ENCODE measurements at places on chromosomes 6 and 20. TPM values are rescaled to one million over a fixed set of nuclear protein-coding genes. Genes with fewer than 3 reads are reported as not detected.

GRCh38 chr6:35724059-35724458, 12.8 kb upstream of the ARMC12 start:
- DNase-seq = no peak

The PCSK2 gene
- total RNA-seq = 2.2 TPM

The RAB32 gene
- total RNA-seq = 21.3 TPM

- no peak for DNase-seq
Measured at GRCh38 chr20:59191756-59192532, 28.3 kb downstream of the ZNF831 start.

- DNase-seq = no peak
Measured at GRCh38 chr20:50862546-50862945, 67.7 kb downstream of the BCAS4 start.

GRCh38 chr6:152129691-152130151, 322.2 kb downstream of the ESR1 start:
- DNase-seq = peak; percentile 32

- DNase-seq = no peak
Measured at GRCh38 chr6:15293674-15294073, 47.8 kb downstream of the JARID2 start.

DNA sequence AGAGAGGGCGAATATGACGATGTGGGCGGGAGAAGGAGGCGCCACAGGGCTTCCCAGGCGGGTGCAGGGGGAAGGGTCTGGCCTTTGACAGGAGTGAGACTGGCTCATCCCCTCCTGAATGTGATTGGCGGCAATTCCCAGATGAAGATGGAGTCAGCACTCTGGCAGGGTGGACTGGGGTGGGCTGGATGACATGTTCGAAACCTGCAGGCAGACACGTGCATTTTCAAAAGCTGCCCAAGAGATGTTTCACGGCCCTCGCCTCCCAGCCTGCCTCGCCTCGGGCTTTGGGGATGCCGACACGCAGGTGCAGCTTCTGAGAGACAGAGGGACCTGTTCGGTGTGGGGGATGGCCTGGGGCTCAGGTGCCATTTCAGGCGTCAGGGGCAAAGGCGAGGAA, 66.8 kb upstream of the AFDN start:
- DNase-seq = no peak

DNA sequence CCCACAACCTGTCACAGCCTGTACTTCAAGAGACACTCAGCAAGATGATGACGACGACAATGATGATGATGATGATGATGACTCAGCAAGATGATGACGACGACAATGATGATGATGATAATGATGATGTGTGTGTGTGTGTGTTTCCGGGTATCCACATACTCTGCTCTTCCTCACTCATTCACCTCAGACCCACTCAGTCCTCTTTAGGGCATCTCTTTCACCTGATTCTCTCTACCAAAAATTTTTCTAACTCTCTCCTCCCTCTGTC, 1.2 kb upstream of the EIF6 start:
- DNase-seq = no peak

DNA sequence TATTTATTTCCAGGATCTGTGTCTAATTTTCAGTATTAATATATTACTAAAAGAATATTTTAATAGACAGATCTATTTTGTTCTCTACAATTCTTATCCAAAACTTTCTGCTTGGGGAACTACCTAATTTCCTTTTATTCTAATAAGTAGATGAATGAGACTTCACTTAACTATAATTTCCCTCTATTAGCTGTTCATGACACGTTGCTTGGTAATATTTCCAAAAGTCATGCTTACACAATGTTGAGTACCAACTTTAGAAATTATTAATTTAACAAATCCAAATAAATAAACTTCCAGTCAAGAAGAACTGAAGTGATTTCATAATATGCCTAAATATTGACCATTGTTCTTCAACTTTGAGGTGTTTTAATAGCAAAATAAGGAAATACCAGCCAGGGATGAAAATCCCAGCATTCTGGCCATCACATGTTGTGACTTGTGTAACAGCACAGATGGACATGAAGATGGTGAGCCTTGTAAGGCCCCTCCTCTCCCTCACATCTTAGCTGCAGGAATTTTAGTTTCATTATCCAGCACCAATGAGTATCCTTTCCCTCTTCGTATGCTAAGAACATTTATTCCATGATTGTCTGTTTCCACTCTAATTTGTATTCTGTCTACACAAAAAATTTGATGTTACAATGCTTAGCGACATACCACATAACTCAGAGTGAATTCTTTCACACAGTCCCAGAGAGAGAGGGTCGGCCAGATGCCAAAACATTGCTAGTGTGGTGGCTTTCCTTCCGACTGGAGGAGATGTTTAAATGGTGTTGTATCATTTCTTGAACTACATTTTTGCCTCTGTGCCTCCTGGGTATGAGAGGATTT, 137.5 kb downstream of the FOXA2 start:
- peak; percentile 57 for DNase-seq

The SLC32A1 gene
- total RNA-seq = not detected

DNA sequence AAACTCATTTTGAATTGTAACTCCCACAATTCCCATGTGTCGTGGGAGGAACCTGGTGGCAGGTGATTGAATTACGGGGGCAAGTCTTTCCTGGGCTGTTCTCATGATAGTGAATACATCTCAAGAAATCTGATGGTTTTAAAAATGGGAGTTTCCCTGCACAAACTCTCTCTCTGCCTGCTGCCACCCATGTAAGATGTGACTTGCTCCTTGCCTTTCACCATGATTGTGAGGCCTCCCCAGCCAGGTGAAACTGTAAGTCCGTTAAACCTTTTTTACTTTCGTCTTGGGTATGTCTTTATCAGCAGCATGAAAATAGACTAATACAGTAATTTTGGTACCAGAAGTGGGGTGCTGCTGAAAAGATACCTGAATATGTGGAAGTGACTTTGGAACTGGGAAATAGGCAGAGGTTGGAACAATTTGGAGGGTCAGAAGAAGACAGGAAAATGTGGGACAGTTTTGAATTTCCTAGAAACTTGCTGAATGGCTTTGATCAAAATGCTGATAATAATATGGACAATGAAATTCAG, 41.4 kb upstream of the SAMHD1 start:
- no peak for DNase-seq

The CALHM6 gene
- total RNA-seq = 3.4 TPM

DNA sequence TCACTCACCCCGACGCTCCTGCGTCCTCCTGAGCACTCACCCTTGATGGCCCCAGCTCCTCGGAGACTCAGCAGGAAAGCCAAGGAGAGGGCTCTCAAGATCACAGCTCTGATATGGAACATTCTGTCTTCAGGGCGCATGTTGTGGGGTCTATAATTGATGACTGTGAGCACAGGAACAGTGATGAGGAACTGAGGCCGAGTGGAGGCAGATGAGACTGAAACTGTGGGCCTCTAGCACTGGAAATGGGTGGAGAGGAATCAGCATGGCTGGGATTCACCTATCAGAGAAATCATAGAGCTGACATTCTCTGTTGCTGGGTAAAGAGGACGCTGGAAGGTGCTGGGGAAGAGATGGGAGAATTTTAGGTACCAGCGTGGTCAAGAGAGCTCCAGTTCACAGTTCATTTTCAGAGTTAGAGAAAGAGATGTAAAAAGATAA, at the start of gene HLA-DPA1:
Gene HLA-DPA1 (minus strand): TSS at position 219 of the 441 bp plus-strand sequence.
- no peak for DNase-seq

The AARS2 gene
- total RNA-seq = 14.2 TPM

The C6orf58 gene
- total RNA-seq = 0.20 TPM

The MOG gene
- total RNA-seq = not detected

- no peak for DNase-seq
Measured at GRCh38 chr20:17885544-17885943, 83.0 kb downstream of the SNX5 start.

DNA sequence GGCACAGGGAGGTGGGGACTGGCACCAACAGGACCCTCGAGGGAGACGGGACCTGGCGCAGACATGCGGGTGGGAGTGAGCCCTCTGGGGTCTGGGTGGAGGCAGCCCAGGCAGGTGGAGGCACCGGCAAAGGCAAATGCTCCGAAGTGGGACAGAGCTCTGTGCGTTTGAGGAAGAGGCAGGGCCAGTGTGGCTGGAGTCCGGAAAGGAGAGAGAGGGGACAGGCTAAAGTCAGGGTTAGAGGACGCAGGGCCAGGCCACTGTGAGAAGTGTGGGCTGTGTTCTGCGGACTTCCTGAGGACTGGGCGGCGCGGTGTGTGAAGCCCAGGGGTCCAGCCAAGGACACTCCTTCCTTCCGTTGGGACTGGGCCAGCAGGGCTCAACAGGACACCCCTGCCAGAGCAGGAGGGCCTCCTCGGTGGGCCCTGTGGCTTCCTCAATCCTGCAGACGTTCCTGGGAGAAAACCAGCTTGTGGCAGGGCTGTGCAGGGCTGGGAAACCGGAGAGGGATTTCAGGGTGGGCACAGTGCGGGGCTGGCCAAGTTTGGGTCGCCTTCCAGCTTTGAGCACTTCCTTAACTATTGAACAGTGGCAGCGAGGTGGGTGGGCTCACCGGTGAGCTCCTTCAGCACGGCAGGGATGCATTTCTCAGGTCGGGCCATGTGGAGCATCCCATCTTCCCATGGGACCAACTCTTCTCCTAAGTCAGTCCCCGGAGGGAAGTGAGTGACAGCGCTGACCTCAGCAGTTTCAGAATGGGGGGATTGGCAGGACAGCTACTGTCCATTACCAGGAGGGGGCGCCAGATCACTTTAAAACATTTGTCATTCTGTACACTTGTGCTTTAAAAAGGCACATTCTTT, 22.5 kb downstream of the MOCS3 start:
- peak; percentile 14 for DNase-seq

- no peak for DNase-seq
Measured at GRCh38 chr20:10634211-10634610, 39.6 kb downstream of the JAG1 start.

- no peak for DNase-seq
Measured at GRCh38 chr20:37383229-37383989, 37.5 kb downstream of the SRC start.

The FRMD1 gene
- total RNA-seq = 0.20 TPM

GRCh38 chr6:101236709-101237108, 156.8 kb upstream of the GRIK2 start:
- DNase-seq = no peak

DNA sequence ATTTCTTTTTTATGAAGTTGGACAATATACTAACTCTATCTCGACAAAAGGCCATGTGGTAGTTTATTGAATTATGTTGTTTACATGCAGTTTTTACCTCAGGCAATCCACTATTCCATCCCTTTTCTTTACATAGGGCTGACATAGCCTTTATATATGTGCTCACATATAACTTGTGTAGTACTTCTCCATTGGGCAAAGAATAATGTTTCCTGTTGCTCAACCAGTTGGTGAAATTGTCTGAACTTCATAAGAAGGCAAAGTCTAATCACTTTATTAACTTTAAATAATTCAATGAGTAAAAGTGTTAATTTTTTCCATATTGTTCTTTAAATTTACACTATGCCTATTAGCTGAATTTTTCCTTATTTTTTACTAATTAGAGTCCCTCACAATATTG, 1272.1 kb downstream of the EPHA7 start:
- no peak for DNase-seq

- DNase-seq = no peak
Measured at GRCh38 chr6:168838037-168838399, 397.0 kb downstream of the SMOC2 start.

DNA sequence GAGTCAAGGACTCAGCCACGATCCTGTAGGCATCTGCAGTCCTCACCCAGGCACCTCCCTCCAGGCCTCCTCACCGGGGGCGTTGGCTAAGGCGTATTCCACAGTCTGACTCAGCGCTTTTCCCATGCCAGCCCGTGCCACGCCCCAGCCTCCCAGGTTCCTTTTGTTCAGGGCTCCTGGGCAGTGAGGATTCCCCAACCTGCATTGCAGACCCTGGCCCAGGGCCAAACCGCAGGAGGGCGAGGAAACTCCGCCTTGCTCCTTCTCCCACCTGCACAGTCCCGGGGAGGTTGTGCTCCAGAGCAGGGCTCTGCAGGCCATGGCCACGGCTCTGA, 202.8 kb upstream of the CST7 start:
- no peak for DNase-seq

The SNX5 gene
- 97.3 TPM for total RNA-seq

DNA sequence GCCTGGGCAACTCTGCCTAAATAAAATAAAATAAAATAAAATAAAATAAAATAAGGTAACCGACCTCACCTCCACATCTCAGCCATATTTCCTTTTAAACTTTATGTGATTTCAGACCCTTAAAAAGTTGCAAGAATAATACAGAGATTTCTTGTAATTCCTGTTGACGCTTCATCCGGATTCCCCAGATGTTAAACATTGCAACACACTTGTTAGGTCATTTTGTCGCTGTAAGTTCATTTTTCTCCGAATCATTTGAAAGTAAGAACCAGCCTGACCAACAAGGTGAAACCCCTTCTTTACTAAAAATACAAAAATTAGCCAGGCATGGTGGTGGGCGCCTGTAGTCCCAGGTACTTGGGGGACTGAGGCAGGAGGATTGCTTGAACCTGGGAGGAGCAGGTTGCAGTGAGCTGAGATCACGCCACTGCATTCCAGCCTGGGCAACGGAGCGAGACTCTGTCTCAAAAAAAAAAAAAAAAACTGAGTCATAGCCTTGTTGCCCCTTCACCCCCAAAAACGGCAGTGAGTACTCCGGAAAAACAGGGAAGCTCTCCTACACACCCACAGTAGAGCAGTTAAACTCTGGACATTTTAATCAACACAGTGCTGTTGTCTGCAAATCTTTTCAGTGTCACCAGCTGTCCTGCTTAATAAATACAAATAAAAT, 5.9 kb downstream of the PYGB start:
- no peak for DNase-seq

- DNase-seq = no peak
Measured at GRCh38 chr6:170198298-170198697, 92.6 kb downstream of the DLL1 start.

The LRRN4 gene
- total RNA-seq = 0.20 TPM

DNA sequence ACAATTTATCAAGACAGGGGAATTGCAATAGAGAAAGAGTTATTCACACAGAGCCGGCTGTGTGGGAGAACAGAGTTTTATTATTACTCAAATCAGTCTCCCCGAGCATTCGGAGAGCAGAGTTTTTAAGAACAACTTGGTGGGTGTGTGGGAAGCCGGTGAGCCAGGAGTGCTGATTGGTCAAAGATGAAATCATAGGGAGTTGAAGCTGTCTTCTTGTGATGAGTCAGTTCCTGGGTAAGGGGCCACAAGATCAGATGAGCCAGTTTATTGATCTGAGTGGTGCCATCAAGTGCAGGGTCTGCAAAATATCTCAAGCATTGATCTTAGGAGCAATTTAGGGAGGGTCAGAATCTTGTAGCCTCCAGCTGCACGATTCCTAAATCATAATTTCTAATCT, 50.0 kb upstream of the ECI2 start:
- DNase-seq = no peak

- no peak for DNase-seq
Measured at GRCh38 chr6:3363296-3364025, 93.4 kb downstream of the SLC22A23 start.

DNA sequence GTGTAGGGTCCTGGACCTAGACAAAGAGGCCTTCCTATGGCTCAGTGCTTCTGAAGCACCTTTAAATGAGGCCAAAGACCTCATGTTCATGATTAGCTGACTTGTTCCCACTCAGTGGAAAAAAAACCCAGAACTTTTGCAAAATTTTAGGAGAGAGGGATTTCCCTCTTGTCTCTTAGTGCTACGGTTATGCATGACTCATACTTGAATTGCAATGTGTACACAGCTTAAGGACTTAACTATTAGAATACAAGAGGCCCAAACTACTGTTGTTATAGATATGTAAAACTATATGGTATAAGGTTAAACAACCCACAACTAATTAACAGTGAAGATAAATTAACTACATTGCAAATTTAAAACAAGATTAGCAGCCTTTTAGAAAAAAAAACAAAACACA, 32.3 kb upstream of the HLA-A start:
- DNase-seq = no peak

The KCNG1 gene
- total RNA-seq = 1.7 TPM

GRCh38 chr6:156273065-156273711, 504.0 kb upstream of the ARID1B start:
- DNase-seq = no peak

- DNase-seq = no peak
Measured at GRCh38 chr6:37537548-37537947, 37.9 kb upstream of the CCDC167 start.
